Stimulated activated CD4-positive, alpha-beta T cell treated with anti-CD3 and anti-CD28 coated beads, Interleukin-4, amount 100 ng/mL, for 4 hours (primary cell): ENCODE measurements at places on chromosomes 1 and 21.

GRCh38 chr1:236854605-236854983 is 59.5 kb downstream of the MTR start:
- no peak for DNase-seq

GRCh38 chr1:164589961-164590507 is 31.1 kb downstream of the PBX1 start:
- no peak for DNase-seq

GRCh38 chr1:232942413-232943294 is 7.8 kb upstream of the NTPCR start:
- DNase-seq, result no peak

- no peak for DNase-seq
Measured at GRCh38 chr1:207866471-207867135, 44.3 kb downstream of the CD34 start.

DNA sequence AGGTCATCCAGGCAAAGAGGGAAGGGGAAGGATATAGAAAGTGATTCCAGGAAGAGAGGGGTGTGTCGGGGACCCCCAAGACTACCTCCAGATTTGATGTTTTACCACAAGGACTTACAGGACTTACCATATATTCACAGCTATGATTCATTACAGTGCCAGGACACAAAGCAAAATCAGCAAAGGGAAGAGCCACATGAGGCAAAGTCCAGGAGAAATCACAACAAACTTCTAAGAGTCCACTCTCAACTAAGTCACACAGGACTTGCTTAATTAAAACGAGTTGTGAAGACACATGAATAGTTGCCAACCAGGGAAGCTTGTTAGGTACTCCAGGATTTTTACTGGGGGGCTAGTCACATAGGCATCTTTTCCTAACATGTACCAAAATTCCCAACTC is 217.3 kb downstream of the TTLL7 start:
- DNase-seq, result no peak

GRCh38 chr1:94819945-94820746 is at the start of gene SLC44A3:
SLC44A3 (plus strand) TSS chr1:94820357; CDS start chr1:94820452, 95 bp downstream.
- DNase-seq, result no peak

- DNase-seq, result no peak
Measured at GRCh38 chr1:204970937-204971336, 72.1 kb upstream of the CNTN2 start.

GRCh38 chr1:169699707-169700106 is 11.7 kb downstream of the SELL start:
- no peak for DNase-seq

GRCh38 chr1:189211742-189212141 is 1265.9 kb downstream of the BRINP3 start:
- DNase-seq, result no peak

DNA sequence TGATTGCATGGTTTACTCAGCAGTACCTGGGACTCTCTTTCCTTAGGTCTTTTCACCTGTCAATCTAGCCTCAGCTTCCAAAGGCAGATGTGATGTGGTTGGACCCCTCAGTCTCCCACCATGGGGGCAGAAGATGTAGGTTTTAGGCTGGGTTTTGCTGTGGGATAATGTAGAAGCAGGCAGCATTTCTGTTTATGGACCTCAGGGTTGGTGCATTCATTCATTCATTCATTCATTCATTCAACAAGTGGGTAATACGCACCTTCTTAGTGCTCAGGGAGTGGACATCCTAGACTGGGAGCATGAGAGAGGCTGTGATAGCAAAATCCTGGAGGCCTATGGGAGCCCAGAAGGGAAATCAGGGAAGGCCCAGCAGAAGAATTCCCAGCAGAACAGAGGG is 209.6 kb downstream of the TRABD2B start:
- no peak for DNase-seq

DNA sequence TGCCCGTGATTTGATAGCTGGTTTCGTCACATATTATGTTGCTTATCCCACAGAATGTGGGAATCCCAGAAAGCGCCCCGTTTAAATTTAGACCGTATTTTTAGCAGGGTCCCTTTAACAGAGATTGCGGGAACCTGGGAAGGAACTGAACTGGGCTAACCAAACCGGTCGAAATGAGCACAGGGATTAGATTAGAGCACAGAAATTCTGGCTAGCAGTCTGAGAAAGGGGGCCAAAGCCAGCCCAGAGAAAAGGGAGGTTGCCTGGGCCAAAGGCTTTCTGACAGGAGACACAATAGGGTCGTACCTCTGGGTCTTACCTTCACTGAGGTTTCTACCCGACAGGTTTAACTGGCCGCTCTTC is 327 bp downstream of the LRRC40 start:
- DNase-seq, result no peak

GRCh38 chr21:29342363-29342957 is 43.7 kb downstream of the BACH1 start:
- peak; percentile 36 for DNase-seq

DNA sequence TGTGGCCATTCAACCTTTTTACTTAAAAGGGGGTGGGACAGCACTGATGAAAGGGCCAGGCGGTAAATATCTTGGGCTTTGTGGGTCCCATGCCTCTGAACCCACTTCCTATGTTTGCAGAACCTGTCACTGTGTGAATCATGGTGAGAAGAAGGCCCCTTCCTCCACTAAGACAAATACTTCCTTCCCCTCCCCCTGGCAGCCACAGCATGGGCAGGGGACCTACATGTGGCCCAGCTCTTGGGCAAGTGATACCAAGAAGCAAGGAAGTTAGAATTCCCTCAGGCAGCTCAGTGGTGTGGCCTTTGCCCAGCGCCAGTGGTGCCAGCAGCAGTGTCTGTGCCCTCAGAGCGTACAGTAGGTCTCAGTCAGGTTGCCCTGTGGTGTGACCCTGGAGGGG is 168.6 kb downstream of the TRIM33 start:
- peak; percentile 21 for DNase-seq

DNA sequence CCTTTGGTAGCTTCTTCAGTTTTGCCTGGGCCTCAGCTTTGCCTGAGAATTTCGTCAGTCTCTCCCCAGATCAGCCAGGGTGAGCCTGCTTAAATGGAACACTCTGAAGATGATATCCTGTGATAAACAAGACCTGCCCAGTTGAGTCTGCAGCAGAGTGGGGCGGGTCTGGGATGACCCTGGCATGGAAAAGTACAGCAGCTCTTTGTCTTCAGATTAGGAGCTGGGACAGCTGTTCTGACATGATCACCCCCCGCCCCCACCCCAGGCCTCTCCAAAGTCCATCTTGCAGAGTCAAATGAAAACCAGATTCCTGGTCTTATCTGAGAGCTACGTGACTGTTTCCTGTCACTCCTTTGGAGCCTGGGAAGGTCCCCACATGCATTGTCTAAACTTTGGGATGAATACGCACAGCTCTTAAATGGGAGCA is 2.2 kb upstream of the TMEM51 start:
- DNase-seq, result no peak

- no peak for DNase-seq
Measured at GRCh38 chr1:207833381-207833780, 77.5 kb downstream of the CD34 start.

GRCh38 chr1:208928349-208929010 is 655.0 kb upstream of the CAMK1G start:
- DNase-seq, result no peak

GRCh38 chr21:44374601-44375280 is 21.3 kb downstream of the TRPM2 start:
- no peak for DNase-seq

DNA sequence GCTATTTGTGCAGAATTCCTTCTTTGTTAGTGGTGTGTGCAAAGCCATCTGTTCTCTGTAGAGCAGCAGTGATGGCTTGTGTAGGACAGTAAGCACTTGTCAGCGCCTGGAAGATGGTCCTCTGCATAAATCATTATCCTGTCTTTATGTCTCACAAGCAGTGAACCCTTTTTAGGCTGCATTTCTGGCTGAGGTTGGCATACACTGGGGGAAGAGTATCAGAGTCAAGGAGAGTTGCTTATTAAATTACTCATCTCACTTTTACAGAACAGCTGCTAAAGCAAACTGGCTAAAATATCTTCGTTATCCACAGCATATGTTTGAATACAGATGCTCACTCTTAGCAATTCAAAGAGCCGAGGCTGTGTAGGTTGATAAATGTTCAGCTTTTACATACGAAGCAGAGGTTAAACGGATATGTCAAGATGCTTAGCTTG is 54.6 kb upstream of the NCAM2 start:
- no peak for DNase-seq

DNA sequence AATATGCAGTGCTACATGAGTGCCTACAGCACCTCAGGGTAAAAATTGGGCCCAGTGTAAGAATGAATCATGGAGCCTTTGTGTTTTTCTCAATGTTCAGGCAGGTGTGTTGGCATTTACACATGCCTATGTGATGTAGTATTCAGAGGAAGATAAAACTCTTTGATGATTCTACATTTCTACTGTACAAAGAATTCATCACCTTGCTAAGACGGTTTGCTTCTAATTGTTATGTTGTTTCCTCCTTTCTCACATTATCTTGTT is 867.3 kb downstream of the TTLL7 start:
- no peak for DNase-seq

GRCh38 chr1:216690603-216691002 is 32.6 kb downstream of the ESRRG start:
- DNase-seq, result no peak

DNA sequence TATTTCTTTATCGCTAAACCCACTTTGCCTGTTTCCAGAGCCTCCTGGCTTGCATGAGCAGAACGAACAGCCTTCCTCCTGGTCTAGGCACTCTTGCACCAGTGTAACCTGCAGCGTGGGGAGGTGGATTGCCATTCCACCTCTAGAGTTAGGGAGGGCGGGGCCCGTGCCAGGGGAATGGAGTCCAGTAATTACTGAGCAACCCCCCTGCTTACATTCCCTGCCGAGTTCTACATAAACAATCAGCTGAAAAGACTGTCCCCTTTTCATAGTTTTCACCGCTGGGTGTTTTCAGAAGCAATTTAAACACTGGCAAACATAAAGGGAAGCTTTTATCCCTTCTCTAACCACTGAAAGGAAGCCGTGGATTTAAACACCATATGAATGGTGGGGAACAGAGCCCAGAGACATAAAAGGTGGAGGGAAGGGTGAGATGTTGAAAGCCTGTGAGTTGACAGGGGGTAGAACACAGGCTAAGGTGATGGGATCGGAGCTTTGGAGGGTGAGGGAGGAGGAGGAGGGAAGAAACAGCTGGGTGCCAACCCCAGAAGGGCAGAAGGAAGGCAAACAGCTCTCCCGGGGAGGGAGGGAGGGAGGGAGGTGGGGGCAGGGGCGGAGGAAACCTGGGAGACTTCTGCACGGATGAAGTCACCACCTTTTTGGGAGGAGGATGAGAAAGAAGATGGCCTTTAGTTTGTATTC is 68.0 kb upstream of the WDR26 start:
- DNase-seq, result no peak

- DNase-seq, result no peak
Measured at GRCh38 chr1:151035167-151035566, 1.2 kb upstream of the BNIPL start.

- no peak for DNase-seq
Measured at GRCh38 chr21:16504281-16504680, 774.5 kb downstream of the USP25 start.

DNA sequence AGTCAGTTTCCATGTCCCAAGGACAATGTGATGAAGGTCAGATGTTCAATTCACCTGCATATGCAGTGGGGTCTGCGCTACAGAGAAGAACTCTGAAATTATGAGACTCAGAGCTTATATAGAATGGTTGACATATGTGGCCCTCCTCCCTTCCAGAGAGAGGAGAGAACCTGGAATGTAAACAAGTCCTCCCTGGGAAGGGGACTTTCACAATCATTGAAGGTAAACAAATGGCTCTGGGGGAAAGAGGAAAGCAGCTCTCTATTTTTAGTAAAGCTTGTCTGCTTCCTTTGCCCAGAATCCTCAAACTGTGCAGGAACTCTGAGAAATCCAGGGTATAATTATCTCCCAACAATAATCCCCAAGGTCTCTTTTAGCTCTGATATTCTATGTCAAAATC is 9.8 kb downstream of the OVGP1 start:
- no peak for DNase-seq

- DNase-seq, result no peak
Measured at GRCh38 chr1:201999625-202000238, 10.7 kb upstream of the ELF3 start.

- DNase-seq, result no peak
Measured at GRCh38 chr1:41363591-41364320, 2.5 kb downstream of the FOXO6 start.

- no peak for DNase-seq
Measured at GRCh38 chr21:31483146-31483545, 139.1 kb upstream of the TIAM1 start.

DNA sequence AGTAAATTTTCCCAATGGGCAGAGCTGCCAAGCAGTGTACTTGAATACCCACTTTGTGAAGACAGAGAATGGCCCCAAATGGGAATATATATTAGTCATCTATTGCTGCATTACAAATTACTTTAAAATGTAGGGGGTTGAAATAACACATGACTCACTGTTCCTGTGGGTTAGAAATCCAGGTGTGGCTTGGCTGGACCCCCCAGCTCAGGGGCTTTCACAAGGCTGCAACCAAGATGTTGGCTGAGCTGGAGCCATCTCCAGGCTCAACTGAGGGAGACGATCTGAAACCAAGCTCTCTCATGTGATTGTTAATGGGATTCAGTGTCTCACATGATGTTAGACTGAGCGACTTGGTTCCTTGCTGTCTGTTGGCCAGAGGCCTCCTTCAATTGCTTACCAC is 33.4 kb upstream of the ARHGAP29 start:
- DNase-seq, result no peak

DNA sequence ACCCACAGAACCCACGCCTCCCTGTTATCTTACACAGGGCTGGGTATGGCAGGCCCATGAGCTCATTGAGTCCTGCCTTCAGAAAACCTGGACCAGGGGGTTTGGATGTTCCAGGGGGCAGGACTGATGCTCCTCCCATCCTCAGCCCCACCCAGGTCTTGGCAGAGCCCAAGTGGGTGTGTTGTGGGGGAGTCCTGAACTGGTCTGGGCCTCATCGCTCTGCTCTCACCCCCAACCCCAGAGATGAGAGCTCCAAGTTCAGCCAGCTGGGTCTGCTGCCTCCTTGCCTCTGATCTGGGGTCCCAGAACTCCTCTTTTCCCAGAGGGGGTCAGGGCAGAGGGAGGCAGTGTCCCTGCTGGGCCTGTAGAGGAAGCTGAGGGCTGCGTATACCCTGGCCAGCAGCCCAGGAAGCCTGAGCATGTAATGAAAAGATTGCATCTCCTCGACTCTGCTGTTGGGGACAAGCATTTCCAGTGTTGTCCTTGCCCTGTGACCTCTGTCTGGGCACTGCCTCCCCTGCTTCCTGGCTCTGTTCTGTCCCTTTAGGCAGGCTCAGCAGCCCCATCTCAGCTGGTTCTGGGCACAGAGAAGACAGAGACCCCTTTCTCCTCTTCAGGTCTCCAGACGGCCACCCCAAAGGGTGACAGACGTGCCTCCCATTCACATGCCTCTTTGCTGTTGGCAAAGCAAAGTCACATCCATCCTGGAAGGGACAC is 54.7 kb upstream of the EPS8L3 start:
- DNase-seq, result no peak
